EH (cell line): ENCODE measurements at places on chromosomes 7 and 10.

- DNase-seq = no peak
Observed at GRCh38 chr7:20217193-20217948, at the start of gene MACC1. Gene MACC1 (minus strand): TSS chr7:20217384. CDS start chr7:20161862, 55,522 bp downstream.

DNA sequence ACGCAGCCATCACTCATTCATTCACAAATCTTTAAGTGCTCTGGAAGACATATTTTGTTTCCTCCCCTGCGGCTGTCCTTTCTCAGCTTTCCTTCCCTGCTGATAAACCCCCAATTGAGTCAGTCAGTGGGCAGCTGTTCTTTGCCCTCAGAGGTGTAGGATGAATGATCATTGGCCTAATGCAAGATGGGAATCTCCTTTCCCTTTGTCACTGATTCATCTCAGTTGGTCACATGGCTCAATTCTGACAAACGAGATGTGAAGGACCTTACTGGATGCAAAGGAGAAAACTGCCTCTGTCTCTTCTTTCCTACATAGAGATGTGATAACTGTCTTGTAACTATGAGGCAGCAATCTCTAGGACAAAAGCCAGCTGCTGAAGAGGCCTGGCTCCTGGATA lies 44.6 kb downstream of the COL28A1 start:
- peak; percentile 23 for DNase-seq

DNA sequence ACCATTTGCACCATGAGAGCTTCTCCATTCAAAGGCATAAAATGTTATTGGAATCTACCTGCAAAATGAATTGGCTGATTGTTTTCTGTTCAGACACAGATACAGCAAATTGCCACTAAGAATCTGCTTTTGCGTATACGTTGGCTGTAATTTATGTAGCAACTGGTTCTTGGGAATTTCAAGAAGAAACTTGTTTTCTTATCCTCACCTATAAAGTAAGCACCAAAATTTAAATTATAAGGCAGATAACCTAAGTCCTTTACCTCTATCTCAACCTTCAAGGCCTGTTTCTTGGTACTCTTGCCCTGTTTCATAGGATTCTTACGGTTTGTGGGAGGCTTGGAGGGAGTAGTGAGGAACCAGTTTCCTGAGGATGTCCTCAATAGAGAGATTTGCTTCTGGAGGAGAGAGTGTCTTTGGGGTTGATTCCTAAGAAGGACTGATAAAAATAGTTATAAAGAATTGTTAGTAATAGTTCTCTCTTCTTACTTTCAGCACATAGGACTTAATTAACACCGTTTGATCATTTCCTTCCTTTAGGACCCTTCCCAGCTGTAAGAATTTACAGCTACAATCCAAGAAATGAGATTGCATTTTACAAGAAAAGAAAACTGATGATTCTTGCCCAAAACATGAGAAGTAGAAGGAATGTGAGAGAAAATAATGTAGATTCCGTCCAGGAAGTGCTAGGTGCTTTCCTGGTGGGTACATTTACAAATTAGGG lies 2.0 kb downstream of the STAMBPL1 start:
- DNase-seq = peak; percentile 23

DNA sequence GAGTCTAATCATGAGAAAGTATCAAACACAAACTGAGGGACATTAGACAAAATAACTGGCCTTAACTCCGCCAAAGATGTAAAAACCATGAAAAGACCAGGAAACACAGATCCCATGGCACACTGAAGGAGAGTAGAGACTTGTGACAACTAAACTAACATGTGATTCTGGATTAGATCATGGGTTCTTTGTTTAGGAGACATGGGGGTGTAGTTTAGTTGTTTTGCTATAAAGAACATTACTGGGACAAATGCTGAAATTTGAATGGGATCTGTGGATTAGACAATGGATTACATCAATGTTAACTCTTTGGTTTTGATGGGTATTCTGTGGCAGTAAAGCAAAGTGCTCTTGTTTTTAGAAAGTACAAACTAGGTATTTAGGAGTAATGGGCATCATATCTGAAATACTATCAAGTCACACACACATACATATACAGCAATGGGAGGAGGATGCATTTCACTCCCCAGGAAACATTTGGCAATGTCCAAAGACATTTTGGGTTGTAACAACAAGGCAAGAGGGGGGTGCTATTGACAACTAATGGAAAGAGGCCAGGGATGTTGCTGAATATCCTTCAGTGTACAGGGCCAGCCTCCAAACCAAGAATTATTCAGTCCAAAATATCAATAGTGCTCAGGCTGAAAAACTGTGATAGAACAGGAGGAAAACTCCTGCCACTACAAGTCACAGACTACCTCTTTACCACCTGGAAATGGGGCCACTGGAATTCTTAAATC lies 32.4 kb downstream of the WAPL start:
- no peak for DNase-seq

DNA sequence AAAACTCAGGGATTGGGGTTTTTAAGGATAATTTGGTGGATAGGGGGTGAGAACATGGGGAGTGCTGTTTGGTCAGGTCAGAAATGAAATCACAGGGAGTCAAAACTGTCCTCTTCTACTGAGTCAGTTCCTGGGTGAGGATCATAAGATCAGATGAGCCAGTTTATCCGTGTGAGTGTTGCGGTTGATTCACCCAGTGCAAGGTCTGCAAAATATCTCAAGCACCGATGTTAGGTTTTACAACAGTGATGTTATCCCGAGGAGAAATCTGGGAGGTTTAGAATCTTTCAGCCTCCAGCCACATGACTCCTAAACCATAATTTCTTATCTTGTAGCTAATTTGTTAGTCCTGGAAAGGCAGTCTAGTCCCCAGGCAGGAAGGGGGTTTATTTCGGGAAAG lies 31.7 kb upstream of the AGR2 start:
- peak; percentile 20 for DNase-seq

- DNase-seq = no peak
Observed at GRCh38 chr10:130047336-130047735, 63.3 kb downstream of the C10orf143 start.

DNA sequence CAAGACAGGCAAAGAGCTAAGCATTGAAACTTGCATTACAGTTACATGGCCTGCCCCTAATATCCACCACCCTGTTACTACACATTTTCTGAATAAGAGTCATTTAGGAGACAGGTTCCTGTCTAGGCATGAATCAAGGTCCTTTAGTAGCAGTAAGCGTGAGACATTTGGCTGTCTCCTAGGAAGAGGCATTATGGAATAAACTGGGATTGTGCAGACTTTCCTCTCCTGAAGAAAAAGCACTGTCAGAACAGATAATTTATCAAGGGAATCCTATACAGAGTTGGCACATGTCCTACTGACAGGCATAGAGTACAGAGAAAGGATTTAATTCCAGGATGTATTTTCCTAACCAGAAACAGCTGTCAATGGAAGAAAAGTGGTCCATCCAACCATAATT lies 111.9 kb downstream of the INHBA start:
- DNase-seq = no peak

- peak; percentile 68 for DNase-seq
Observed at GRCh38 chr10:67912331-67912946, 28.0 kb downstream of the SIRT1 start.

- DNase-seq = peak; percentile 47
Observed at GRCh38 chr7:36408589-36408988, 18.9 kb downstream of the ANLN start.

DNA sequence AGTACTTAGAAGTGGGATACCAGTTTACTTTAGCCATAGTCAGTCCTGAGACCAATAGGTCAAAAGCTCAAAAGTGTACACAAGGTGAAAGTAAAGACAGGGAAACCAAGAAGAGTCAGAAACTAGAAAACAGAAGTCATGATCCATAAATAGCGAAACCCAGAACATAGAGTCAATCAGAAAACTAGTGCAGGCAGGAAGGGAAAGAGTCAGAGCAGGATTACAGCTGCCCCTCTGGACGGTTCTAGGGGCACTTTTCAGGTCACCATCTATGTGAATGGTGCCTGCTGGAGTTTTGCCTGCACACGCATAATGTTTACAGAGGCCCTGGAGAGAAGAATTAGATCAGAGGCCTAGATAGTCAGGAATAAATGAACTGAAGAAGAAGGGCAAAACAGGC lies 22.4 kb upstream of the DMTF1 start:
- DNase-seq = no peak
